ENCODE measurements at places on chromosomes 4 and X.

- no peak for DNase-seq
These were observed 41.9 kb downstream of the POLR2B start for GRCh38 chr4:57020467-57021101.

DNA sequence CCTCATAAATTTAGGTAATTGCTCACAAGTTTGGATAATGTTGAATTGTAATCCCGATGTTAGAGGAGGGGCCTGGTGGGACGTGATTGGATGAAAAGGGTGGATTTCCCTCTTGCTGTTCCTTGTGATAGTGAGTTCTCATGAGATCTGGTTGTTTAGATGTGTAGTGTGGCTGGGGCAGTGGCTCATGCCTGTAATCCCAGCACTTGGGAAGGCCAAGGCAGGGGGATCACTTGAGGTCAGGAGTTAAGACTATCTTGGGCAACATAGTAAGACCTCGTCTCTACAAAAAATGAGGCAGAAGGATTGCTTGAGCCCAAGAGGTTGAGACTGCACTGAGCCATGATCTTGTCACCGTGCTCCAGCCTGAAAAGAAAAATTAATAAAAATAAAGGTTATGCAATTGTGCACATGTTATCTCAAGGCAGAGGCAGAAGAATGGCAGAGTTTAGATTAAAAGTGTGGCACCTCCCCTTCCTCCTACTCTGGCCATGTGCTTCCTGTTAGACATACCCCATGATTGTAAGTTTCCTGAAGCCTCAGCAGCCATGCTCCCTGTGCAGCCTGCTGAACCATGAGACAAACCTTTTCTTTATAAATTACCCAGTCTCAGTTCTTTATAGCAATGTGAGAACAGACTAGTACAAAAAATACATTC lies 36.5 kb downstream of the ERVMER34-1 start:
- no peak for DNase-seq

DNA sequence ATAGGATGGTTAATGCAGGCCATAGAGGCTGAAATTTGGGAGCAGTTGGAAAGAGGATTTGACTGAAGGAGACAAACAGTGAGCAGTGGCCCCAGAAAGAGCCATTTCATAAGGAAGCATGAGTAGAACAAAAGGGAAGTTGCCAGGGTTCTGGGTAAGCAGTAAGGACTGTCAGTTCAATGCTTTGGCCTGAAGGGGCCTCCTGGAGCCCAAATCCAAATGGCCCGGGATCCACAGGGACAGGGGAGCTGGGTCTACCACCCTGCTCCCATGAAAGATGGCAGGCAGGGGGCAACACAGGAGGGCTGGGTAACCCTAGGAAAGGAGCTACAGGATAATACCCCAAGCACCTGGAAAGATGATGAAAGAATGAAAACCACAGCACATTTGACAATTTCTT lies 4.1 kb upstream of the INTS6L start:
- peak; percentile 2 for DNase-seq

GRCh38 chrX:121854614-121854911 lies 807.2 kb downstream of the GLUD2 start:
- DNase-seq: no peak

- DNase-seq: no peak
These were observed 79.6 kb downstream of the CENPC start for GRCh38 chr4:67465763-67466052.

DNA sequence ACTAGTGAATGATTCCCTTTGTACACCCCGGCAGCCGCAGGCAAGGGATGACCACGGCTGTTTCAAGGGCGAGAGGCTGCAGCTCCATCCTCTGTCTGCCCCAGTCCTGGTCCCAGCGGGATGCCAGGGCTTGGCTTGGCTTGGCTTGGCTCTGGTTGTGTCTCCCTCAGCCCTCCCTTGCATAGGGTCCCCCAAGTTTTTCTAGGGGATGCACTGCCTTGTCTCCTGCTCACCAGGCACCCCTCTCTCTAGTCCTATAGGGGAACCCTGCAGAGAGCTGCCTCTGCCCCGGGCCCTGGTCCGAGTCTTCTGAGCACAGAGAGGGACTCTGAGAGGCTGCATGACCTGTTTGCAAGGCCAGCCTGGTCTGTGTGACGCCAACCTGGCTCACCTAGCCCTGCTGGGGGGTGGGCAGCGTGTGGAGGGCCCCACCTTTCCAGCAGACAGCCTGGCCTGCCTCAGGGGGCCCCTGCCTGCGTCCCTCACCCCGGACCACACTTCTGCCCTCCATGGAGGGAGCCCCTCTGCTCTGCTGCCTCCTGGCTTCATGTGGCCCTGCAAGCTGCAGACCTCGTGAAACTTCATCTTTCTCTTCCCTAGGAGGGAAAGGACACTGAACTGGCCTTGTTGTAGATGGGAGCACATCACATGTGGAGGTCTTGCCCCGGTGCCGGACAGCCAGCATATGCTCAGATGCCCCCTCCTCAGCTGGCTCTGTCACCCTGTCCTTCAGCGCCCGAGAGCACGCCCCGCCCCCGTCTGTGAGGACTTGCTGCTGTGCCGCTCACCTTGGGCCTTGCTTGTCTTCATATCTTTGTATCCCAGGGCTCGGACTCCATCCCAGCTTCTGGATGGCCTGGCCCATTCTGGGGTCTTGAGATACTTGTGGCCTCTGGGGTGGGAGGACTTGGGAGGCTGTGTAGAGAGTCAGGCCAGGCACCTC lies 16.4 kb downstream of the SORCS2 start:
- no peak for DNase-seq

DNA sequence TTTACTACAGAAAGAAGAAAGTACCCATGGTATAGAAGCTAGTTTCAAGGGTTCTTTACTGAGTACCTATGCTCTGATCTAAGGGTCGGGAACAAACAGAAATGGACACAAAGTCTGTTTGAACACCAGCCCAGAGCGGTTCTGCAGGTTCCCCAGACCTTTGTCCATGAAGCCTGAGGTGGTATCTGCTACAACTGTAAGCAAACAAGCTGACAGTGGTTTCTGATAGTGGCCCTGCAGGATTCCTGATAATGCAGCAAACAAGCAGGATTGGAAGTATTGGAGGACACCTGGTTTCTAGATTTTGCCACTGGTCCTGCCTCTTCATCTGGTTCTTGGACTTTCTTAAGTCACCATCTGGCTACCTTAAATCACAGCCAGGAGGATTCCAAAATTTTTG lies 23.7 kb downstream of the SMPX start:
- no peak for DNase-seq

DNA sequence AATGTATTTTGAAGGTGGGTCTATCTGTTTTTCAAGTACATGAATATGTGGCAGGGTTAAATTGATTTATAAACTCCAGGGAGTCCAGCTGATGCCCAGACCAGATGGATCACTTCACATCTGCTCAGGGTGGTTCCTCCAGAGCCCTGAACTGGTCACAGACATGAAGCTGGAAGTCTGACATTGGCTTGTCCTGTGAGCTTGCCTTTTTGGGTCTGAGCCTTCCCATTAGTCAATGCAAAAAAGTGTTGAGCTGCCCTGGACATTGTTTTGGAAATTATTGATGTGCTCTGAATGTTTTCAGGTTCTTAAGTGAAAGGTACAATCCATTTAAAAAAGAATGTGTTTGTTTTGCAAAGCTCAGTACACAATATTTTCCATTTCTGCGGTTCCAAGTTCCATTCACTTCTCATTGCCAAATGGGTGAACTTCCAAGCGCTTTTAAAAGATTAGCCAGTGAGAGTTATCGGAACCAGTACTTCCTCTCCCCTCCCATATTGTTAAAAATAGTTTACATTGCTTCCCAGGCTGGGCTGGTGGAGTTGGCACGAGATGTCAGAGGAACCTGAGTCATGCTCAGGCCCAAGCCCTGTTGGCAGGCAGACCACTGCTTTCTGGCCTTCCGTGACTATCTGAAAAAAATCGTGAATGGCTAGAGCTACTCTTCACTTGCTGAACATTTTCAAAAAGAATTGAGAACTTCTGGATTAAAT lies 52.1 kb downstream of the PDGFRA start:
- DNase-seq: no peak

DNA sequence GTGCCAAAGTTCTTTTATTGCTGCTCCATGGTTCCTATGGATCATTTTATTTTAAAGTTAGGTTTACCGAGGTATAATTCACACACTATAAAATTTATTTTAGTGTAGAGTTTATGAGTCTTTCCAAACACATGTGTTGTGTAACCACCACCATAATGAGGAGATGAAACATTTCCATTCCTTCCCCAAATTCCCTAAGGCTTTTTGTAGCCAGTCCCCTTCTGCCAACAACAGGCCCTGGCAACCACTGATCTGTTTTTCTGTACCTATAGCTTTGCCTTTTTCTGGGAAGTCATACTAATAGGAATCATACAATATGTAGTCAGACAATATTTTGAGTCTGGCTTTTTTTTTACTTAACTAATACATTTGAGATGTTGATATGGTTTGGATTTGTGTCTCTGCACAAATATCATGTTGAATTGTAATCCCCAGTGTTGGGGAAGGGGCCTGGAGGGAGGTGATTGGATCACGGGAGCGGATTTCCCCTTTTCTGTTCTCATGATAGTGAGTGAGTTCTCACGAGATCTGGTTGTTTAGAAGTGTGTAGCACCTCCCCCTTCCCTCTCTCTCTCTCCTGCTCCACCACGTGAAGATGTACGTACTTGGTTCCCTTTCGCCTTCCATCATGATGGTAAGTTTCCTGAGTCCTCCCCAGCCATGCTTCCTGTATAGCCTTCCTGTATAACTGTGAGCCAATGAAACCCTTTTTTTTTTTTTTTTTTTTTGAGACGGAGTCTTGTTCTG lies 59.6 kb upstream of the DHX15 start:
- no peak for DNase-seq

GRCh38 chrX:32545101-32545500 lies 666.2 kb downstream of the DMD start:
- DNase-seq: no peak

DNA sequence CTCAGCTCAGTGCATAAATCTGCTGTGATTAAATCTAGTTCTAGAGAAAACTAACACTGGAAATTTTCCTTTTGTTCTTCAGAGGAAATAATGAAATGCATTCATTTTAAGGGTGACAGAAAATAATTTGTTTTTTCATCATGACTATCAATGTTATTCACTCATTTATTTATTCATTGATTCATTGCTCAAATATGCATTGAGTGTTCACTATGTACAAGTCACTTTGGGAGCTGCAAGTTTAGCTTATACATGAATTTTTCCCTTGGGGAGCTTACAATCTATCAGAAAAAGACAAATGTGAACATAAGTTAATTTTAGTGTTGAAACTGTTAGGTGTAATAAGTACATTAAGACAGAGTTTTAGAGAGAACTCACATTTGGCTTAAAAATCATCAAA lies 897.8 kb downstream of the CENPC start:
- DNase-seq: no peak

GRCh38 chr4:2981256-2981819 lies 18.0 kb downstream of the GRK4 start:
- DNase-seq: no peak

- peak; percentile 90 for DNase-seq
These were observed 169.9 kb upstream of the AADAT start for GRCh38 chr4:170259631-170260153.

All from SK-N-DZ (cell line).